CD4-positive, alpha-beta memory T cell (primary cell): ENCODE measurements at places on chromosomes 7 and 10.

DNA sequence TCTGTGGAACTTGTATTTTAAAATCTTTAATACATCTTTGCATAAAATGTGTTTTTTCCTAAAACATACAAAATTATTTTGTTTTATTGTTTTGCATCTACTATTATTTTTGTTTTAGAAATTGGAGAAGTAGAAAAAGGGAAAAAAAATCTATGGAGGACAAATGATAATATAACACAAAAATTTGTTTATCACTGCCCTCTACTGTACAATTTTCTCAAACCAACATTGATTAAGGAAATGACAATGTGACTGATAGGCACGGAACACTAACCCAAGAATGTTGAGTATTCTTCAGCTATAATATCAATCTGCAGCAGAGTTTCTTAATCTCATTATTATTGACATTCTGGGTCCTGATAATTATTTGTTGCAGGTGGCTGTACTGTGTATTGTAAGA is 9.5 kb upstream of the ING3 start:
- DNase-seq: peak; percentile 10

GRCh38 chr10:69734797-69735468 is 66.8 kb upstream of the COL13A1 start:
- DNase-seq: no peak

DNA sequence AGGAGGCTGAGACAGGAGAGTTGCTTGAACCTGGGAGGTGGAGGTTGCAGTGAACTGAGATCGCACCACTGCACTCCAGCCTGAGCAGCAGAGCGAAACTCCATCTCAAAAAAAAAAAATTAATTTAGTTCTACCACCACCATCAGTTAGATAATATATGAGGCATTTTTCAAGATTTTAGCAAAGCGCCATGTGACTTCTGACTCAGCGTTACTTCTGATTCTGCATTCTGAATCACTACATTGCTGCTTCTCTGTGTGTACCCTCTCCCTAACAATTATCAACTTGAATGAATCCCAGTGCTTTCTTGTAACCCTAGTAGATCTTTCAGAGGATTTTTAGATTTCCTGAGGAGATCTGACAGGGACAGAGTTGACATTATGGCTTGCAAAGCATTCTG is 176.8 kb upstream of the SORCS1 start:
- DNase-seq: no peak

DNA sequence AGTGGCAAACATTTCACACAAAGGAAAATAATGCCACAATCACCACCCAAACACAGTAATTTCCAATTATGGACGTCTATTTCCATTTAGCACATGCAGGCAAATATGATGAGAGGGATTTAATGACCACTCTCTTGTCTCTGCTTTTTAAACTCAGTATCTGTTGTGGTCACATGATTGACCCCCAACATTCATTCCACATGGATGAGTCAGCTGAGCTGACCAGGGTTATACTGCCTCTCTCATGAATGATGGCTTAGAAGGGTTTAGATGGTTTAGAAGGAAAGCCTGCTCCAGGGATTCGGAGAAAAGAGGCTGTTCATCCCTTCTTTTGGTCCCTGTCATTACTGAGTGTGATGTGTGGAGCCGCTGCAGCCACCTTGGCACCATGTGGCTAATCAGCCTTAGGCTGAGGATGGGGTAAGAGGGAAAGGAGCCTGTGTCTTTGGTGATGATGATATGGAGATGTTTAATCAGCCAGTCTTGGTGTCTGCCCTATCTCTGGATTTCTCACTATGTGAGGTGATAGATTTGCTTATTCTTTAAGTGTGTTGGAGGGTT is 38.2 kb upstream of the JAKMIP3 start:
- DNase-seq: no peak

GRCh38 chr7:85261336-85261735 is 74.5 kb upstream of the SEMA3D start:
- no peak for DNase-seq

GRCh38 chr7:80128918-80129317 is 5.7 kb upstream of the GNAI1 start:
- DNase-seq: no peak

GRCh38 chr7:40220421-40220911 is 85.7 kb downstream of the SUGCT start:
- no peak for DNase-seq

DNA sequence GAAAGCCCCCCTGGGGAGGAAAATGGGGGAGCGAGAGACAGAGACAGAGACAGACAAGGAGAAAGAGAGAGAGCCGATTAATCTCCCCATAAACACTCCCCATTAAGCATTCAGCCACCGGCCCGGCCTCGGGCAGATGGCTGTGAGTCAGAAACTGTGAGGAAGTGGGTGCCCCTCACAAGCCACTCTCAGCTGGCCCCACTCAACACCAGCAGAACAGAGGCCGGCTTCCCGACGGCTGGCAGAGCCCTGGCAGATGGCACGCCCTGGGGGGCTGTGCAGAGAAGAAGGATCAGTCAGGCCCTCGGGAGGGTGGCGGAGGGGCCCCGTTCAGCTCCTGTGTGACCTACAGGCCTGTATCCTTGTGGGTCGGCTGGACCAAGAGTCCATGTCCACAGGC is 41.2 kb downstream of the CAMK2B start:
- DNase-seq: no peak

DNA sequence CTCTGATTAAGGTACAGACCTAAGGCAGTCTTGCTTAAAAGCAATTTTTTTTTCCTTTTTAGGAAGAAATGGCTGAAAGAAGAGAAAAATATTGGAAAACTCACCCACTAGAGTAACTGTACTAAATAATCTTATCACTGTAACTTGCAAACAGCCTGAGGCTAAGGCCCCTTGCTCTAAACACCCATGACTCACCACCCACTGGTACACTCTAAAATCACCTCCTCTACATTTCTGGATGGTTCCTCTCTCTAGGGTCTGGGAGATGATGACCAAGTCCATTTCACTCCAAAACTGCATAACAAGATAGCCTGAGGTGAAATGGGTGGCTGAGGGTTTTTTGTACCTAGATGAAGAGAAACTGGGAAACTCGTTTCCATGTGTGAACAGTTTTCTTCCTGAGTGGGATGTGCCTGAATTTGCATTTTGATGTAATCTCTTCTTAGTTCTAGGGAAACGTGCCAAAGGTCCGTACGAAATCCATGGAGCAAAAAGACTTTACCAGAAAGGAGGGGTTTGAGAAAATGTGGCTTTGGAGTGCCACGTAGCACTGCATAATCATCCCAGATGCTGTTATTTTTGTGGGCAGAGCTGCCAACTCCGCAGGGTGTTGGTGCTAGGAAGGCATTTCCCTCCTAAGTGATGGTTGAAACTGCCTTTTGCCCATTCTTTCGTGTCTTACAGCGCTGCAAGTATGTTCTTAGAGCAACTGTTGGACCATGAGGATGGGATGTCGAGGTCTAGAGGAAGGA is 113.5 kb upstream of the C10orf90 start:
- DNase-seq: no peak

DNA sequence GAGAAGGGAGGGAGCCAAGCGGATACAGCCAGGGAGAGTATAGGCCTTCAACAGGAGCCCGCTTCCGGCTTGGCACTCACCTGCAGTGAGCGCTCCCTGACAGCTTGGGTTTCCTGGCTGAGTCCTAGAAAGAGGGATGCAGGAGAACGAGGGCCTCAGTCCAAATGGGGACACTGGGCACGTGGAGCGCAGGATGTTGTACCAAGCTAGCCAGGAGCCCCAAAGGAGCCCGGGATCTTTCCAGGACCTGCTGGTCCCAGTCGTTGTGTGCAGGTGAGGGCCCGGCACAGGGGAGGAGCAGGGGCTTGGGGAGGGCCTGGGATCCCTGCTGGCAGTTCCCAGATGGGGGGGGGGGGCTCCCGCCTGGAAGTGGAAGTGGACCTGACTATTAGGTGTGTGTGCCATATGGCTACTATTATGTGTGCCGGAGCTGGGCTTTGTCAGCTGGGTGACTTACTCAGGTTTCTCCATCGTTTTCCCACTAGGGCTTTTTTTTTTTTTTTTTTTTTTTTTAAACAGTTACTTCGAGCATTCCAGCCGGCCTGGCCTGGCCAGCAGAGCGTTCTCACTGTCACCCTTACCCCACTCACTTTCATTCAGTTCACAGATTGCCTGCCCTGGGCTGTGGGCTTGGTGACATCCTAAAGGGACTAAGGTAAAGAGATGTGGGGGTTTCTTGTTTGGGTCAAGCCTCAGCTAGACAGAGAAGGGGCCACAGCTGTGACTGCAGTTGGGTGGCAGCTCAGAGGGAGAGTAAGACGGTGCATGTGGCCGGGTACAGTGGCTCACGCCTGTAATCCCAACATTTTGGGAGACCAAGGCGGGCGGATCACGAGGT is 3.8 kb downstream of the AGAP3 start:
- DNase-seq: no peak

DNA sequence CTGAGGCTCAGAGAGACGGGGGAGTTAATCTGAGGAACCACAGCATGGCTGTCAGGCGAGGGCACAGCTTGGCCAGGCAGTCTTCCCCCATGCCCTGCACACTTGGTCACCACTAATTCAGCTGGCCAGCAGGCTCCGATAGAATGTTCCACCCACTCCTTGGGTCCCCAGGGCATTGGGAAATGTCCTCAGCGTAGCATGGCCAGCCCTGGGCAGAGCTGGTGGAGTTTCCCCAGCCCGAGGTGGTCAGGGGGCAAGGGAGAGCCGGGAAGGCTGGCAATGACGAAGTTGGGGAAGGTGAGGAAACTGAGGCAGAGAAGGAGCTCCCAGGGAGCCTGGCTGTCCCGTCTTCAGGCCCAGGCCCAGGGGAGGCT is 12.1 kb upstream of the GRIFIN start:
- DNase-seq: no peak

DNA sequence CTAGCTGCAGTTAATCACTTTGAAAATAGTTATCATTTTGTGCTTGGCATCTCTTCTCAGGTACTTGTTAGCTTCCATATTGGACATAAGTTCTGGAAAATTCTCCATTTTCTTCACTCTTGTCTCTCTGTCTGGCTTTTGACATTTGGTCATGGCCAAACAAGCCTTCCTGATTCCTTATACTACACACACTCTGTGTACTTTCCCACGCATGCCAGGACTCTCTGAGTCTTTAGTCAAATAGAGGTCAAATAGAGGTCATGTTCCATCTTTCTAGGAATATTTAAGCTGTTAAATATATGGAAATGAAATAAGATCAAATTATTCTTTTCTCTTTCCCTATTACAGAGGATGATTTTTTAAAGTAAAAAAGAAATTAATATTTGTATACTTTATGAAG is 235.5 kb upstream of the PLXDC2 start:
- DNase-seq: no peak

DNA sequence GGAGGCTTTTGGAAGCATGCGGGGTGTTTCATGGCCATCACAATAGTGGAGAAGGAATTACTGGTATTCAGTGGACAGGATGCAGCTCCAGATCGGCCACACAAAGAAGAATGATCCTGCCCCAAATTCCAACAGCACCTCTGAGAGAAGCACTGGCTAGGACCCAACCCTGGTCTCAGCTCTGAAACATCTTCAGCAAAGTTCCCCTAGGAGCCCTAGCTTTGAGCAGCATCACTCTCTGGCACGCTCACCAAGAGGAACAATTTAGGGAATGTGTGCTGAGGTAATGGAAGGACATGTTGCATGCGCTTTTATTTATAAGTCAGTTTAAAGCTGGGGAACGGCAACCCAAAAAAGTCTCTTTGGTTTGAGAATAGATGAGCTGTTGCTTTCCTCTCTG is 5.5 kb upstream of the OPN1SW start:
- no peak for DNase-seq

- no peak for DNase-seq
Observed at GRCh38 chr10:113651021-113651420, 12.8 kb downstream of the NRAP start.

DNA sequence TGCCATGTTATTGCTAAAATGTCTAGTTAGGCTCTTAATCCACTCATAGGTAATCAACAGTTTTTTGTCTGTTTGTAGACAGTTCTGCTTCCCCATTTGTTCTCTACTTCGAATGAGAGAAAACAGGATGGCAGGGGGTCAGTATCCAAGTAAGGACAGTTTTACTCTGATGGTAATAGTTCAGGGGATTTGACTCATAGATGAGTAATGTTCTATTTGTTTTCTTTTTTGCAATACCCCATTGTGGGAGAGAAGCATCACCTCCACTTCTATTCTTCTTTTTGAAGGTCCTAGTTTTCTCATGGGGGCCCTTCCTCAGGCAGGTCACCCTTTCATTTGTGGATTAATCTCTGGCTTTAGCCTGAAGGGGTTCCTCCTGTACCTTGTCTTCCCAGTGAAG is 13.9 kb downstream of the PCLO start:
- no peak for DNase-seq

DNA sequence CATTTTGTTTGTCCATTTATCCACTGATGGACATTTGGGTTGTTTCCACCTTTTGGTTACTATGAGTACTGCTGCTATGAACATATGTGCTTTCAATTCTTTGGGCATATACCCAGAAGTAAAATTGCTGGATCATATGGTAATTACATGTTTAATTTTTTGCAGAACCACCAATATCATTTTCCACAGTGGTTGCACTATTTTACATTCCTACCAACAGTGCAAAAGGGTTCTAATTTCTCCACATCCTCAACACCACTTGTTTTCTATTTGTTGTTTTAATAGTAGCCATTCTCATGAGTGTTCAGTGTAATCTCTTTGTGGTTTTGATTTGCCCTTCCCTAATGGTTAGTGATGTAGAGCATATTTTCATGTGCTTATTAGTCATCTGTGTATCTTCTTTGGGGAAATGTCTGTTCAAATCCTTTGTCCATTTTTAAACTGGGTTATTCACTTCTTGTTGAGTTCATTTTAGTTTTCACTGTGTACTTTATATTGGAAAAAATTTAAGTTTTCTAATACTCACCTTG is 101.9 kb downstream of the HIBADH start:
- no peak for DNase-seq

GRCh38 chr7:16839646-16840045 is 34.8 kb upstream of the AGR2 start:
- DNase-seq: no peak

GRCh38 chr7:128933180-128933891 is 4.4 kb upstream of the IRF5 start:
- peak; percentile 45 for DNase-seq

- no peak for DNase-seq
Observed at GRCh38 chr10:1452777-1453176, 284.5 kb downstream of the ADARB2 start.

- no peak for DNase-seq
Observed at GRCh38 chr10:29245476-29245875, 43.4 kb upstream of the LYZL1 start.

GRCh38 chr10:1036341-1036791 is 10.7 kb upstream of the IDI2 start:
- DNase-seq: no peak
